CD4-positive, alpha-beta T cell treated with Interleukin-6 at 100 ng/mL for 8 hours (primary cell): ENCODE measurements at places on chromosomes 11 and 22.

- no peak for DNase-seq
Observed at GRCh38 chr11:26579683-26580082, 7.6 kb upstream of the MUC15 start.

GRCh38 chr22:30183271-30183670 is 63.3 kb downstream of the LIF start:
- no peak for DNase-seq

DNA sequence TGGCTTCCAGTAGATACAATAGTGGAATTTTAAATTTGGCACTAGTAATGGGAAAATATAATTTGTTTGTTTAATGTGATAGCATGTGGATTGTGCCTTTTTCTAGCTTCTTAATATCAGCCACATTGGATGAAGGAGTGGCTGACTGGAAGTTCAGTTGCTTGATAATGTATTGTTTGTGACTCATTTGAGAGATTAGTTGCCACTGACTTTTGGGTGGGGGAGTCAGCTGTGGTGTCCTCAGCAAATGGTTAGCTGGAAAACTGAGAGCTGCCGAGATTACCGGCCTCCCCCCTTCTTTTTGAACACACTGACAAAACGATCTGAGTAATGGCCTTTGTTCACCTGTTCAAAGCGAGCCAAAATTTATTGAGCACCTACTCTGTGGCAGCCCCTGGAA is 5.5 kb downstream of the JAM3 start:
- DNase-seq: no peak

- no peak for DNase-seq
Observed at GRCh38 chr11:79507706-79508105, 66.9 kb upstream of the TENM4 start.
